ENCODE measurements at places on chromosomes 6 and 20. TPM values are rescaled to one million over a fixed set of nuclear protein-coding genes. Genes with fewer than 3 reads are reported as not detected.

DNA sequence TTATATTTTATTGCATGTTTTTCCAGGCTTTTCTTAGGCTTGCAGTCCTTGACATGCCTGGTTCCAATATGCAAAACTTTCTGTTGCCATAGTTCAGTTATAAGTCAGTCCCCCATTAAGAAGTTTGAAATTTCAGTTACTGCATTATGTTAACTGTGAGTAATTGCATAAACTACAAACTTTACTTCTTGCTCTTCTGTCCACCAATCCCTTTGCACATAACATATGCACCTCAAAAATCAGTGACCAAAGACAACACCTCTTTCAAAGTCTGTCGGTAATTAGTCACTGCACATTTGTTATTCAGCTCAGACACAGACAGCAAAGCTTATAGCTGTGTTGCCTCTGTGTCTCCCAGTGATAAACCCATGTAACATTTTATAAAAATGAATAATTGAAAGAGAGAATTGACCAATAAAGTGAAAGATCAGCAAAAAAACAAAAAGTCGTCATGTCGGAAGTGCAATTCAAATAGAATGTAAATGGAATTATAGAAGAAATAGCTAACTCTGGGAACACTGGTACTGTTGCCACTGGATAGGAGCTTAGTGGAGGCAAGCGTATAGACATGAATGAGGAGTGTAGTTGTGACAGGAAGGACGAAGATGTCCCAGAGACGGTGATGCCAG is 50.3 kb upstream of the BTBD3 start:
- H3K4me3 ChIP-seq = peak overlapping the region; percentile 1
- H3K36me3 ChIP-seq = no peaks in the 10 kb centered on the region
- H3K4me1 ChIP-seq = peaks cover 9% of the 10 kb centered on the region
- peaks cover 3% of the 10 kb centered on the region for H3K27me3 ChIP-seq
- no peak overlapping the region for H3K27ac ChIP-seq

DNA sequence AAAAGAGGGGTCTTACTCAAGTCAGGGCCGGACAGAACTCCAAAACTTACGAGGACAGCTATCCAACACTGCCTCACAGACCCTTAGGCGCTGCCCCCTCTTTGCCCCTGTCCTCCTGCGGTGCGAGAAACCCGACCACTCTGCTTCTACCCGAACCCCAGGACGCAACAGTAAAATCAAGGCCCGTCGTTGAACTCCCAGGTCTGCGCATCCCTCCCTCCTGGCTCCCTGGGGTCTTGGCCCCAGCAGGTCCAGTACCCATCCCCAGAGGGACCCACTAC is 6.4 kb downstream of the OLIG3 start:
- no peak overlapping the region for H3K27ac ChIP-seq
- no peaks in the 10 kb centered on the region for H3K4me1 ChIP-seq
- DNase-seq = no peak
- H3K27me3 ChIP-seq = peaks cover 46% of the 10 kb centered on the region
- H3K4me3 ChIP-seq = no peak overlapping the region
- peaks cover 4% of the 10 kb centered on the region for H3K36me3 ChIP-seq

- H3K36me3 ChIP-seq = peaks cover 25% of the 10 kb centered on the region
- peaks cover 6% of the 10 kb centered on the region for H3K27me3 ChIP-seq
- peak overlapping the region; percentile 95 for H3K4me3 ChIP-seq
- no peak for DNase-seq
- peak overlapping the region; percentile 78 for H3K27ac ChIP-seq
- H3K4me1 ChIP-seq = peaks cover 53% of the 10 kb centered on the region
Observed at GRCh38 chr20:58893355-58894120, 41.0 kb downstream of the GNAS start.

The RIPPLY2 gene
- not detected for total RNA-seq

The ZNF831 gene
- not detected for total RNA-seq

GRCh38 chr6:36312854-36313648 is 23.6 kb downstream of the BNIP5 start:
- H3K27me3 ChIP-seq = peaks cover 61% of the 10 kb centered on the region
- peaks cover 6% of the 10 kb centered on the region for H3K4me1 ChIP-seq
- H3K27ac ChIP-seq = no peak overlapping the region

GRCh38 chr20:24968278-24968800 is 19.3 kb downstream of the CST7 start:
- no peaks in the 10 kb centered on the region for H3K27me3 ChIP-seq
- no peak overlapping the region for H3K4me3 ChIP-seq
- H3K4me1 ChIP-seq = no peaks in the 10 kb centered on the region
- peaks cover 26% of the 10 kb centered on the region for H3K36me3 ChIP-seq
- H3K27ac ChIP-seq = no peak overlapping the region
- no peak for DNase-seq

The RAD21L1 gene
- total RNA-seq = 0.48 TPM

GRCh38 chr6:47169785-47170616 is 127.9 kb upstream of the ADGRF1 start:
- peak overlapping the region; percentile 51 for H3K4me3 ChIP-seq
- peak; percentile 50 for DNase-seq
- H3K36me3 ChIP-seq = 0 out of 2 replicates have a peak, but pooled peaks cover 6% of the 10 kb centered on the region
- peak overlapping the region; percentile 81 for H3K27ac ChIP-seq
- H3K4me1 ChIP-seq = peaks cover 50% of the 10 kb centered on the region
- no peaks in the 10 kb centered on the region for H3K27me3 ChIP-seq

The THBS2 gene
- 227 TPM for total RNA-seq

The FERMT1 gene
- total RNA-seq = 6.0 TPM

DNA sequence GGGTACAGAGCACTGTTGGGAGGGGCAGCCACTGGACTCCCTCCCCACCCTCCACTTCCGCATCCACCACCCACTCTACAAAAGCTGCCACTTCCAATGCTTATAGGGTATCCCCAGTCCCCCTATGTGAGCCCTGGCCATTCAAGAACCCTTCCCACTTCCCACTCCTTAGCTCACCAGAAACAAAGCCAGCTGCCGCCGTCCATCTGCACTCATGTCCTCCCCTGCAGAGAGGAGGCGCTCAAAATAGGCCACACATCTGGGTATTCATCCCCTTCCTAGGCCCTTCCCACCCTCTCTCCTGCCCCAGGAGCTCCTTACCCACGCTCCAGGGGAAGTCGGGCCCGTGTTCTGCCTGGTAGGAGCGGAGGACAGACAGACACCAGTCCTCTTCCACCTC is 6.5 kb upstream of the LY6G5C start:
- H3K27ac ChIP-seq = no peak overlapping the region
- no peaks in the 10 kb centered on the region for H3K27me3 ChIP-seq

The ECT2L gene
- total RNA-seq = not detected

The TAAR9 gene
- total RNA-seq = not detected

DNA sequence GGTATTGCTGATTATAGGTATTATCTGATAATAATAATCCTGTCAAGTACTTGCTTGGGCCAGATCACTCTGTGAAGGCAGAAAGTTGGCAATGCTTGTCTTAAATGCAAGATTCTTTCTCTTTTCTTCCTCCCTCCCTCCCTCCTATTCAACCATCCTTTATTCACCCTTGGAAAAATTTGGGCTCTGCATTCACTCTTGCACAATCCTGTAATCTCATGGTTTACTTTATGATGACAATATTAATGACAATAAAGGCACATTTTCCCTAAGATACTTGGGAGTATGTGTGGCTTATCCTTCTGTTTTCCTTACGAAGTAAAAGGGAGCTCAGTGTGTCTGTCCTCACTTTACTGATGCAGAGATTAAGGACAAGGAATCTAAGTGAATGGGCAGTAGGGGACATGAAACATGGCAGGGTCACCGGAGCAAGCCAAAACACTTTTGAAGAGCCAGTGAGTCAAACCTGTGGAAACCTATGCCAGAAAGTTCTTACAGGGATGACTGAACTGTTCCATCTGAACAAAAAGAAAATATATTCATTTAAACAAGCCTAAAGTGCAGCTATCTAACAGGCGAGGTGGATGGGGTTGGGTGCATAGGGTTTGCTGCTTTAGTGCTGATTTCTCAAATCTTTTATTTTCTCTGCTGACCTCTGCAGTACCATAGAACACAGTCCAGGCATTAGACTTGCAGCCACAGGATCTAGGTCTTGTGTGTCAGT is 14.6 kb upstream of the RIPOR2 start:
- H3K4me1 ChIP-seq = no peaks in the 10 kb centered on the region
- H3K36me3 ChIP-seq = no peaks in the 10 kb centered on the region
- no peak for DNase-seq
- no peak overlapping the region for H3K4me3 ChIP-seq

The USP49 gene
- total RNA-seq = 2.0 TPM

DNA sequence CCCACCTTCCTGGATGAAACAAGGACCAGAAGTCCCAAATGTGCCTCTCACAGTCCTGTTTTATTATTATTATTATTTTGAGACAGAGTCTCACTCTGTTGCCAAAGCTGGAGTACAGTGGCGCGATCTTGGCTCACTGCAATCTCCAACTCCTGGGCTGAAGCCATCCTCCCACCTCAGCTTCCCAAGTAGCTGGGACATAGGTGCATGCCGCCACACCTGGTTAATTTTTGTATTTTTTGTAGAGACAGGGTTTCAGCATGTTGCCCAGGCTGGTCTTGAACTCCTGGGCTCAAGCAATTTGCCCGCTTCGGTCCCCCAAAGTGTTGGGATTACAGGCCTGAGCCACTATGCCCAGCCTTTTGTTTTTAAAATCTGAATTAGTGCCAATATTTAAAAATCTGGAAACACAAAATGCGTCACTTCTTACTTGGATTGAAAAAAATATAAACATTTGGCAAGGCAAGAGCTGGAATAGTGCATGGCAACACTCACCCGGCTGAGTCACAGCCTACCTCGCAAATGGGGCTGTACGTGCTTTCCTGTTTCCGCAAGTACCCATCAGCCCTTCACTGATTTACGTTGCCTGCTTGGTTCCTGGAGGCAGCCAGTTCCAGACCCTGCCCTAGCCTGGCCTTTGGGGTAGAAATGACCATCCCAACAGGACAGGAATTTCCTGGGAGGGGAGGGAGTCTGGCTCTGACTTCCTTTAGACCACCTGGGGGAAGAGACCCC is 6.3 kb downstream of the SDCBP2 start:
- H3K4me1 ChIP-seq = peaks cover 32% of the 10 kb centered on the region
- DNase-seq = peak; percentile 79
- H3K27ac ChIP-seq = peak overlapping the region; percentile 94
- H3K4me3 ChIP-seq = peak overlapping the region; percentile 34
- H3K27me3 ChIP-seq = peaks cover 2% of the 10 kb centered on the region

The PERP gene
- total RNA-seq = 52.5 TPM

The CNBD2 gene
- 2.5 TPM for total RNA-seq

The FRMD1 gene
- not detected for total RNA-seq

The GRIK2 gene
- total RNA-seq = 33.4 TPM

The DEFB132 gene
- total RNA-seq = not detected

GRCh38 chr6:41191569-41191968 is 9.4 kb downstream of the TREML2 start:
- no peak overlapping the region for H3K27ac ChIP-seq
- no peak for DNase-seq
- H3K4me1 ChIP-seq = no peaks in the 10 kb centered on the region
- no peak overlapping the region for H3K4me3 ChIP-seq
- no peaks in the 10 kb centered on the region for H3K36me3 ChIP-seq

The KCNQ5 gene
- 35.5 TPM for total RNA-seq

The GCNT2 gene
- total RNA-seq = 0.29 TPM

- H3K4me1 ChIP-seq = peaks cover 5% of the 10 kb centered on the region
- no peak overlapping the region for H3K27ac ChIP-seq
- H3K36me3 ChIP-seq = no peaks in the 10 kb centered on the region
- no peaks in the 10 kb centered on the region for H3K27me3 ChIP-seq
Observed at GRCh38 chr6:19301980-19302379, 535.2 kb upstream of the ID4 start.

- no peak overlapping the region for H3K27ac ChIP-seq
- peaks cover 17% of the 10 kb centered on the region for H3K4me1 ChIP-seq
- H3K36me3 ChIP-seq = no peaks in the 10 kb centered on the region
- DNase-seq = no peak
Observed at GRCh38 chr6:41462033-41462432, 84.1 kb upstream of the FOXP4 start.

The BPIFB1 gene
- total RNA-seq = not detected

DNA sequence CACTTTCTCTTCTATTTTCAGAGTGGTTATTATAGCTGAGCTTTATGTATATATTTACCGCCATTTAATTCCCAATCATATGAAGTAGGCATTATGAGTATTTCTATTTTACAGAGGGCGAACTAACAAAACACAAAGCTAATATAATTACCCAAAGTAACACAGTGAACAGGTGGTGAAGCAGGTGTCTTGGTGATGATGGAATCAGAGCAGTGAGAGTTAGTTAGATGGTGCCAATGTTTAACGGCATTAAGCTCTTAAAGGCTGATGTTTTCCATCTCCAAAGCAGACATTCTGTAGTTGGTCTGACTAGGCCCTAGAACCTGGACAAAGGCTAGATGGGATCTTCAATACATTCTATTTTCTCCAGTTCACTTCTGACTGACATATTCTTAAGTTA is 551.1 kb upstream of the SYNCRIP start:
- no peaks in the 10 kb centered on the region for H3K36me3 ChIP-seq
- no peak overlapping the region for H3K4me3 ChIP-seq
- no peaks in the 10 kb centered on the region for H3K27me3 ChIP-seq

DNA sequence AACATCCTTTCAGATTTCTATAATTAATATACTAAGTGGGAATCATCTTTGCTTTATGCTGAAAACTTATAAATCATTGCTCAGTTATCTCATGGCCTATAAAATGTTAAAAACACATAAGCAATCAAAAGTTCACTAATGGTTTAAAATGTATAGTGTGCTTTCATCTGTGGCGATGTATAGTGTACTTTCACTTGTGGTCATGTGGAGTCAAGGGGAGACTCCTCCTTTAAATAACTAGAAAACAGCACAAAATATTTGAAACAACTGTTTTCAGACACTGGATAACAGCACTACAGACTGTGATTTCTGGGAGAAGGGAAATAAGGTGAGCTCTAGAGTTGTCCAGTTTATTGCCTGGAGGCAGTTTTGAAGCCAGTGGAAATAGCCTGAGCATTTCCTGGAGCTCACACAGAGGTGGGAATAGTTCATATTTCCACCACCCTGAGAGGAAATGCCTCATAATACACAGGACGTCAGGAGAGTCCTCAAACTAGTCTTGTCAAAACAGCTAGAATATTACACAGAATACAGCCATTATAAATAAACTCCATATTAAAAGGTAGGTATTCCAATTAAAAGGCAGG is 89.4 kb downstream of the CEP162 start:
- H3K4me1 ChIP-seq = peaks cover 6% of the 10 kb centered on the region
- H3K27me3 ChIP-seq = no peaks in the 10 kb centered on the region
- H3K36me3 ChIP-seq = 0 out of 2 replicates have a peak, but pooled peaks cover 1% of the 10 kb centered on the region
- H3K4me3 ChIP-seq = no peak overlapping the region

The CRISP2 gene
- not detected for total RNA-seq

DNA sequence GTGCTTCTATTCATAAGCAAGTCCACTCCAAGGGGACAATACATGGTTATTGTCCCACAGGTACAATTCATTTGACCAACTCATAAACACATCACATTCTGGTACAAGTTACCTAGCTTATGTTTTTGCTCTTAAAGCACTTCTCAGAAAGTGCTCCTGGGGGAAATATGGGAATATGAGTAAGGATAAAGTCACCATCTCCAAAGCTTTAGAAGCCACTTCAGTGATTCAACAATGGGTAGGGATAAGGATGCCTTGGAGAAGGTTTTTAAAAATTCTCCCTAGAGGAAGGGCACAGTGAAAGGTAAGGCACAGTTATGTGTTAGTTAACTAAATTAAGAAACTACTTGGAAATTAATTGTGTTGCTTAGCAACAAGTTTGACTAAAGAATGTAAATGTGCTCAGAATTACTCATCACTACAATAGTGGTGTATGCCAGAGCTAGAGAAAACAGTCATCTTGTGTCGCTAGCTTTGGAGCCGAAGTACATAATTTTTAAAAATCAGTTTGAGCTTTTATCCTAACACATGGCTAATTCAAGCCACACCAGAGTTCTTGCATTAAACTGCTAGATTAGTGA is 39.5 kb upstream of the LAMP5 start:
- peaks cover 3% of the 10 kb centered on the region for H3K27me3 ChIP-seq
- DNase-seq = no peak
- H3K4me3 ChIP-seq = no peak overlapping the region
- H3K4me1 ChIP-seq = peaks cover 21% of the 10 kb centered on the region
- H3K36me3 ChIP-seq = peaks cover 36% of the 10 kb centered on the region
- peak overlapping the region; percentile 80 for H3K27ac ChIP-seq

Measured in HFFc6 (cell line).